ENCODE measurements at places on chromosomes 7 and 10.
A peak's percentile ranks its signal among the peaks of the same experiment; 100 is the strongest.

DNA sequence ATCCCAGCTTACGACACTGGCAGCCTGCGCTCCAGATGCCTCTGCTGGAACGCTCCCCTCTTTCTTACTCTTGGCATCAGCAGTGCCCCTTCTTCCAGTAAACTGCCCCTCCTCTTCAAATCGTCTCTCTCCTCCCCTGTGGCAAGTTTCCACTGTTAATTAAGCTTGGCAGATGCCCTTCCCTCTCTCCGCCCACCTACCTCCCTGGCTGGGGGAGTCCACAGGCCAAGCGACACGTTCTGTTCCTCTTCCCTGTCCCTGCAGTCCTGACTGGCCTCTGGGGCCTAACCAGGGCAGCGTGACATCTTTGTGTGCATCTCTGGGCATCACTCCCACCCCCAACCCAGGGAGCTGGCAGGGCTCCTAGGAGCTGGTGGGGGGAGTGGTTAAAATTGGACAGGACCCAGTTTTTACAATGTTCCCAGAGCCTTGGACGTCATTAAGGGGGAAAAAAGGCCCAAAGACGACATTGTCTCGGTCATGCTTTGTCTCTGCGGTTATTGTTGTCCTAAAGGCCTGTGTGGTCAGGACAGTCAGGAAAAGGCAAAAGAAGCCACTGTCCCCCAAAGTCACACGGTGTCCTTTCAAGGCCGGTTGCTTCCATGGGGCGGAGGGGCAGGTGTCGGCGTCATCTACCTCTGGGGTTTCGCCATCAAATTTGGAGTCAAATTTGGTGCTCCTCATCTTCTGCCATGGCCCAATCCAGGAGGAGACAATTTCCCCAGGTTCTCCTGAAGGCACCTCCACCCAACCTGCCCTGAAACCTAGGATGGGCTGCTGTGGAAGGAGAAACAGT is 54.2 kb downstream of the DLG5 start:
- peak overlapping the region; percentile 91 for H3K27ac ChIP-seq
- H3K36me3 ChIP-seq: peaks cover 6% of the 10 kb centered on the region
- no peak overlapping the region for H3K4me3 ChIP-seq
- H3K4me1 ChIP-seq: peaks cover 80% of the 10 kb centered on the region
- no peak for DNase-seq

- no peaks in the 10 kb centered on the region for H3K27me3 ChIP-seq
- H3K4me3 ChIP-seq: no peak overlapping the region
- H3K36me3 ChIP-seq: peaks cover 100% of the 10 kb centered on the region
These were observed 123.3 kb downstream of the TRRAP start for GRCh38 chr7:99001482-99002147.

DNA sequence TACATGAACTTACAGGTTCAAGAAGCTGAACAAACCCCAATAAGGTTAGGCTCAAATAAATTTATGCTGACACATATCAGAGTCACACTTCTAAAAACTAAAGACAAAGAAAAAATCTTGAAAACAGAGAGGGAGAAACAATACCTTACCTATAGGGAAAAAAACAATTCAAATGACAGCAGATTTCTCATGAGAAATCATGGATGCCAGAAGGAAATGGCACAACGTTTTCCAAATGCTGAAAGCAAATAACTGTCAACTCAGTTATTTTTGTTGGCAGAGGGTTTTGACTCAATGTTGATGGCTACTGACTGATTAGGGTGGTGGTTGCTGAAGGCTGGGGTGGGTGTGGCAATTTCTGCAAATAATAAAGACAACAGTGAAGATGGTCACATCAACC is 239.4 kb downstream of the ARHGAP12 start:
- H3K27me3 ChIP-seq: no peaks in the 10 kb centered on the region
- no peak overlapping the region for H3K27ac ChIP-seq
- no peak overlapping the region for H3K4me3 ChIP-seq
- no peaks in the 10 kb centered on the region for H3K4me1 ChIP-seq

DNA sequence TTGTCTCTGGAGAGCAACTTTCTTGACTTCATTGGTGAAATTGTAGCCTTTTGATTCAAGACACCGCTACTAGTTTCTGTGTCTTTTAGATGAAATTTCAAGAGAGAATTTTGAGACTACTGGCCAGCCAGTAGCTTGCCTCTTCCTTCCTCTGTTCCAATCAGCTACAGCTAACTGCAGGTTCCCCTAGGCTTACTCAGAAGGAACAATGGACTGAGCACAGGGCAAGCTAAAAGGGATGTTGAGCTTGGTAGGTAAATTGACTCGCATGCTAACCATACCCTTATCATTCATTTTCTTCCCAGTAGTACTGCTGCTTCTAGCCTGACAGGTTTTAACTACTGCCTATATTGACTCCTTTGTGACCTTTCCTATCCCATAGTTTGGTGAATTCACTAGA is 81.1 kb downstream of the RUNDC3B start:
- no peaks in the 10 kb centered on the region for H3K27me3 ChIP-seq
- no peak for DNase-seq
- no peak overlapping the region for H3K27ac ChIP-seq
- peak overlapping the region; percentile 10 for H3K4me3 ChIP-seq
- no peaks in the 10 kb centered on the region for H3K36me3 ChIP-seq

GRCh38 chr7:132441935-132442334 is 134.3 kb downstream of the PLXNA4 start:
- no peak overlapping the region for H3K27ac ChIP-seq
- no peaks in the 10 kb centered on the region for H3K36me3 ChIP-seq
- peaks cover 6% of the 10 kb centered on the region for H3K4me1 ChIP-seq
- H3K27me3 ChIP-seq: no peaks in the 10 kb centered on the region
- no peak for DNase-seq

GRCh38 chr10:30000802-30001571 is 58.4 kb downstream of the JCAD start:
- DNase-seq: no peak
- H3K4me1 ChIP-seq: peaks cover 18% of the 10 kb centered on the region
- no peaks in the 10 kb centered on the region for H3K27me3 ChIP-seq
- H3K36me3 ChIP-seq: no peaks in the 10 kb centered on the region

- no peaks in the 10 kb centered on the region for H3K36me3 ChIP-seq
- no peak for DNase-seq
- H3K27ac ChIP-seq: no peak overlapping the region
- H3K4me1 ChIP-seq: no peaks in the 10 kb centered on the region
These were observed 12.7 kb upstream of the KLF6 start for GRCh38 chr10:3797750-3798149.

- H3K27ac ChIP-seq: no peak overlapping the region
- no peaks in the 10 kb centered on the region for H3K4me1 ChIP-seq
- no peaks in the 10 kb centered on the region for H3K27me3 ChIP-seq
- H3K36me3 ChIP-seq: no peaks in the 10 kb centered on the region
- no peak for DNase-seq
These were observed 113.2 kb upstream of the INHBA start for GRCh38 chr7:41816111-41816510.

GRCh38 chr7:145633513-145633912 is 483.1 kb upstream of the CNTNAP2 start:
- no peak overlapping the region for H3K4me3 ChIP-seq
- H3K27ac ChIP-seq: no peak overlapping the region
- no peaks in the 10 kb centered on the region for H3K4me1 ChIP-seq
- DNase-seq: no peak
- H3K27me3 ChIP-seq: no peaks in the 10 kb centered on the region

- H3K27me3 ChIP-seq: no peaks in the 10 kb centered on the region
- DNase-seq: no peak
- H3K4me3 ChIP-seq: no peak overlapping the region
- peaks cover 64% of the 10 kb centered on the region for H3K36me3 ChIP-seq
- H3K4me1 ChIP-seq: no peaks in the 10 kb centered on the region
These were observed 80.4 kb upstream of the GARIN1A start for GRCh38 chr7:128591705-128592104.

Data from esophagus squamous epithelium (tissue), 5 donors.